ENCODE measurements at places on chromosomes 16 and 17. TPM values are rescaled to one million over a fixed set of nuclear protein-coding genes. Genes with fewer than 3 reads are reported as not detected.

DNA sequence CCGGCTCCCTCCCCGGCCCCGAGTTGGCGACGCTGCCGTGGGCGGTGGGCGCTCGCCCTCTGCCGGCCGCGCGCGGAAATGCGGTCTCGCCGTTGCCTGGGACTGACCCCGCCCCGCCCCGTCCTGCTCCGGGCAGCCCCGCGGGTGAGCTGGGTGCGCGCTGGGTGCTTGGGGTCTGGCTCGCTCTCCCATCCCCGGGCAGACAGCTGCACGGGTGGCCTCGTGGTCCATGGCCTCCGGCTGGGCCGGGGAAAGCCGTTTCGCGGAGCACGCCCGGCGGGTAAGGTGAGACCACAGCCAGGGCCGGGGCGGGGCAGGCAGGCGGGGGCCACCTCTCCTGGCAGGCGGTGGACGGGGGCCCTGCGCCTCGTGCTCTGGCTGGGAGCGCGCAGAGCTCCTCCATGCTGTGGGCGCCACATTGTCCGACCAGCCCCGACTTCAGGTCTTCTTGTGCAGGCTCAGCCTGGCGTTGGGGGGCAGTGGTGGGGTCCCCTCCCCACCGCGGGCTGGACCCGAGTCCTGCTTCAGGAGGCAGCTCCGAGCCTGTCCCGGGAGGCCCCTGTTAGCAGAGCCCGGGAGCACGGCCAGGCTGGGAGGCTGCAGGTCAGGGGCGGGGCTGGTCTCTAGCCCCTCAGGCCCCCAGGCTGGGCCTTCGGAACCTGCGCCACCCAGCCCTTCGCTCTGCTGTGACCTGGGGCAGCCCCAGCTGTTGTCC, 7.0 kb upstream of the C1QTNF8 start:
- no peak overlapping the region for H3K27ac ChIP-seq
- H3K36me3 ChIP-seq: no peaks in the 10 kb centered on the region
- H3K4me1 ChIP-seq: no peaks in the 10 kb centered on the region
- no peaks in the 10 kb centered on the region for H3K27me3 ChIP-seq
- DNase-seq: no peak
- H3K4me3 ChIP-seq: no peak overlapping the region

- no peak overlapping the region for H3K27ac ChIP-seq
- peaks cover 21% of the 10 kb centered on the region for H3K4me1 ChIP-seq
- H3K27me3 ChIP-seq: no peaks in the 10 kb centered on the region
- H3K36me3 ChIP-seq: peaks cover 4% of the 10 kb centered on the region
Observed at GRCh38 chr16:86996081-86996480, 321.1 kb downstream of the C16orf95 start.

DNA sequence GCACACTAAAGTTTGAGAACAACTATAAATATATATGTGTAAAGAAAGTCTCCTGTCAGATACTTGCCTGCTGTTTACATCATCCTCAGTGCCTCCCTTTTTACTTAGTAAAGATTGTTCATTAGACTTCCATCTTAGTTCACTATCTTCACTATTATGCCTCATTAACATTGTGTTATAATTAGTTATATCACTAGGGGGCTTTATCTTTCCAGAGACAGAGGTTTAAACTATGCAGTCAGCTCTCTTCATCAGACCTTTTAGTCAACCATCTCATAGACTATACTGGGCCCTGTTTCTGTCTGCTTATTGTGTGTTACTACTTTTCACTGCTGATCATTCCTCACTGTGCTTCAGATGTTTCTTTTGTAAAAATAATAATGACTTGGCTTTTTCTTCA, 630.8 kb upstream of the KIF2B start:
- H3K4me3 ChIP-seq: no peak overlapping the region
- no peak for DNase-seq

DNA sequence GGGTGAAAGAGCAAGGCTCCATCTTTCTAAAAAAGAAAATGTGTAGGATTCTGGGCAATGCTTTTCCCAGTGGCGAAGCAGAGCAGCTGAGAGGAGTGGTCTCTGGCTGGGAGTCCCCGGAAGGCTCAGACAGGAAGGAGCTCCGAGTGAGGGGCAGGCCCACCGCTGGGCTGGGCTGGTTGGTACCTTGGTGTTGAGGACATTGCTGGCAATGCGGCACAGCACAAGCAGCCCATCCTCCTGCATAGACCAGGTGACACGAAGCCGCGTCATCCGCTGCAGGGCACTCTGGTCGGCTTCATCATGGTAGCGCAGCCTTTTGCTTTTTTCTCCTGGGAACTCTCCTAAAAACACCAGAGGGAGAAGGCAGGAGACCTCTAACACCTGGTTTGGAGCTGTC, 63.9 kb downstream of the GTF3C1 start:
- H3K4me1 ChIP-seq: no peaks in the 10 kb centered on the region
- H3K27ac ChIP-seq: no peak overlapping the region
- H3K36me3 ChIP-seq: peaks cover 55% of the 10 kb centered on the region
- no peaks in the 10 kb centered on the region for H3K27me3 ChIP-seq
- H3K4me3 ChIP-seq: no peak overlapping the region

- no peak overlapping the region for H3K27ac ChIP-seq
- DNase-seq: no peak
- H3K4me1 ChIP-seq: peaks cover 2% of the 10 kb centered on the region
- no peaks in the 10 kb centered on the region for H3K27me3 ChIP-seq
- peaks cover 8% of the 10 kb centered on the region for H3K36me3 ChIP-seq
Observed at GRCh38 chr17:14198013-14198412, 38.6 kb downstream of the CDRT15 start.

DNA sequence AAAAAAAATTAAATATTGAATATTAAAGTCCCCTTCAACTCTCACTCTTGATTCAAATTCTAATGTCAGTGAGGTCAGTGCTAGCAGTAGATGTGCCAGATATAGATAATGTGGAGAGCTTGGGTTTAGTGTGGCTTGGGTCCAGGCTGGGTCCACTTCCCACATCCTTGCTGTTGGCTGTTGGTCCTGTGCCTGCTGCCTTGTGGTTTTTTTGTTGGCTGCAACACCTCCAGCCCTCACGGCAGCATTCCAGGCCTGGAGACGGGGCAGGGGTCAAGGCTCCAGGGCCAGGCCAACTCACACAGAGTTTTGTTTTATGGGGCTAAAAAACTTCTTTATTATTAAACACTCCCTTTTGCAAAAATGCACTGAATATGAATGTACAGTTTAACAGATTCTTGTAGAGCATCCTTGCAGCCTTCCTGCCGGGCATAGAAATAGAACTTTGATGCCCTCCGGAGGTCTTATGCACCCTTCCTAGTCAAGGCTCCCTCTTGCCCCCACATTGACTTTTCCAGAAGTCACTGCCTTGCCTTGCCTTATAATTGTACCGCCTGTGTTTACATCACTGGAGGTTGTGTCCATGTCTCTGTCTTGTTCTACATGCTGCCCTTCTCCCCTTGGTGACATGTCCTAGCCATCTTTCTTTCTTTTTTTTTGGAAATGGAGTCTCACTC, 25.5 kb upstream of the MYO15B start:
- H3K4me1 ChIP-seq: peaks cover 6% of the 10 kb centered on the region
- no peak overlapping the region for H3K27ac ChIP-seq
- no peak overlapping the region for H3K4me3 ChIP-seq

DNA sequence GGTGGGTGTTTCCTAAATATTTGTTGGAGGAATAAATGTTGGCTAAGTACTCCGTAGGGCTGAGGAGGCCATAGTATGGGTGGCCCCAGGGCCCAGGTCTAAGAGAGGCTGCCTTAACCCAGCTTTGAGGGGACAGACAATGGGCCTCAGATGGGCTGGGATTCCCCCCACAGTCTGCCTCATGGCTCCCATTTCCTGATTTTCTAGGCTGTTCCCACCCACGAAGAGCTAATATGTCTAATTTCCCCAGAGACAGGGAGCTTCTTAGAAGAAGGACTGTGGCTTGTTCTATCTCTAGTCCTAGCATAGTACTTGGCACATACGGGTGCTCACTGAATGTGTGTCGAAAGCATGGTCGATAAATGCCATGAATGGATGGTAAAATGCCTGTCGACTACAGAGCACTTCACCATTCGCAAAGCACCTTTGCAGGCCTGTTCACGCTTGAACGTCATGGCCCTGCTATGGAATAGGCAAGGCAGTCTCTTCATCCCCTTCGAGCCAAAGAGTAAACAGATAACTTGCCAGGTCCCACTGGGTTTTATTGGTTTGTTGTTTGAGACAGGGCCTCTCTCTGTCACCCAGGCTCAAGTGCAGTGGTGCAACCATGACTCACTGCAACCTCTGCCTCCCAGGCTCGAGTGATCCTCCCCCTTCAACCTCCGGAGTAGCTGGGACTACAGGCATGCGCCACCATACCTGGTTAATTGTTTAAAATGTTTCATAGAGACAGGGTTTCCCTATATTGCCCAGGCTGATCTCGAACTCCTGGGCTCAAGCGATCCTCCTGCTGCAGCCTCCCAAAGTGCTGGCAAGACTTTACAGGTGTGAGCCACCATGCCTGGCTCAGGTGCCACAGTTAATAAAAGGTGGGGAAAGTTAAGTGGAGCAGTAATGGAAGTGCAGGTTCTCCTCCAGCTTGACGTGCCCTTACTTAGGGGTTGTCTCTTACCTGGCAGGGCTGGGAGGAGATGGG, 9.7 kb downstream of the CHAD start:
- no peak for DNase-seq
- H3K4me1 ChIP-seq: no peaks in the 10 kb centered on the region
- H3K27me3 ChIP-seq: no peaks in the 10 kb centered on the region
- H3K4me3 ChIP-seq: no peak overlapping the region
- peaks cover 2% of the 10 kb centered on the region for H3K36me3 ChIP-seq

GRCh38 chr16:11566398-11566797, 20.3 kb downstream of the LITAF start:
- H3K4me3 ChIP-seq: no peak overlapping the region
- peak overlapping the region; percentile 30 for H3K27ac ChIP-seq
- peaks cover 16% of the 10 kb centered on the region for H3K4me1 ChIP-seq
- H3K27me3 ChIP-seq: no peaks in the 10 kb centered on the region

DNA sequence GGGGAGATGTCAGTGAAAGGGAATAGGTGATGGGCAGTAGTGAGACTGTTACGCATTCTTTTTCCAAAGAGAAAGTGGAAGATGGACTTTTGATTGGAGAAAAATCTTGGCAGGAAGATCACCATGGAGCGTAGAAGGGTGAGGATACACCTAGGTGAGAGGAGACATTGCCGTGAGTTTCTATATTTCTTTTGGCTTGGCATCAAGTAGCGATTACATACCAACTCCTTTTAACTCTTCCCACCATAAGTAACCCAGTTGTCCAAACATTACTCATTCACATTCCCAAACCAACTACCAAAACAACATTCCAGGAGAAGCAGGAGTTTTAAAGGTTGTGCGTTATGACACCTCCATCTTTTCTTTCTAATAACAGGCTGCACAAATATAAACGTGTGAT, 10.7 kb upstream of the KRT28 start:
- H3K36me3 ChIP-seq: peaks cover 1% of the 10 kb centered on the region
- peak overlapping the region; percentile 10 for H3K4me3 ChIP-seq
- peaks cover 25% of the 10 kb centered on the region for H3K4me1 ChIP-seq
- H3K27me3 ChIP-seq: peaks cover 20% of the 10 kb centered on the region
- peak overlapping the region; percentile 46 for H3K27ac ChIP-seq

- H3K4me1 ChIP-seq: peaks cover 38% of the 10 kb centered on the region
- peak overlapping the region; percentile 79 for H3K27ac ChIP-seq
- peaks cover 5% of the 10 kb centered on the region for H3K36me3 ChIP-seq
- H3K27me3 ChIP-seq: no peaks in the 10 kb centered on the region
- DNase-seq: no peak
Observed at GRCh38 chr16:75340741-75341491, 89.5 kb upstream of the BCAR1 start.

DNA sequence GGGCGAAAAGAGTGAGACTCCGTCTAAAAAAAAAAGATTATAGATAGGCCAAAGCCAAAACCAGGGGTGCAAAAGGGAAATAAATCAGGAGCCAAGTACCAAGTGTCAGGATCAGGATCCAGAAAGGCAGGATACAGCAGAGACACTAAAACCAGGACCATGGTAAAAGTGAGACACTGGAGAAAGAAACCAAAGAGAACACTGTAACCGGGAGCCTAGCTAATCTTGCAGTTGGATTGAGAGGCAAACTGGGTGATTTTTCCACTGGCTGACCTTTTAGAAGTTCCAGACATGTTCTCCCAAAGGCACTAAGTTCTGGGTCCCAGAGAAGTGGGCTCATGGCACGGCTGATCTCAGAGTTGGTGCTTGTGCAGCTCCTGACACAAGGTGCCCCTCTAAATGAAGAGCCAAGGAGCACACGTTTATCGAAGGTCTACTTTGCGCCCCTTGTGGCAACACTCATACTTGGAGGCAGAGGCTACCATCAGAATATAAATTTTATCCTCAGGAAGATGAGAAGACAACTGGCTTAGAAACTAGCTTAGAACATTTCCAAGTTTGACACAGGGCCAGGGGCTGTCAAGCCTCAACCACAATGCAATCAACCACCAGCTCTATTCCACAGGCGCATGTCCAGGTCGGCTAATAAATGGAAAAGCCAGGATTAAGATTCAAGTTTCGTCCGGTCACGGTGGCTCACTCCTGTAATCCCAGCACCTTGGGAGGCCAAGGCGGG, 27.5 kb upstream of the HELZ start:
- no peak overlapping the region for H3K27ac ChIP-seq
- no peaks in the 10 kb centered on the region for H3K27me3 ChIP-seq
- H3K4me3 ChIP-seq: no peak overlapping the region
- no peaks in the 10 kb centered on the region for H3K36me3 ChIP-seq

GRCh38 chr17:17411692-17412091, 65.1 kb upstream of the MED9 start:
- no peak overlapping the region for H3K4me3 ChIP-seq
- H3K4me1 ChIP-seq: peaks cover 25% of the 10 kb centered on the region
- peaks cover 3% of the 10 kb centered on the region for H3K36me3 ChIP-seq
- DNase-seq: no peak

DNA sequence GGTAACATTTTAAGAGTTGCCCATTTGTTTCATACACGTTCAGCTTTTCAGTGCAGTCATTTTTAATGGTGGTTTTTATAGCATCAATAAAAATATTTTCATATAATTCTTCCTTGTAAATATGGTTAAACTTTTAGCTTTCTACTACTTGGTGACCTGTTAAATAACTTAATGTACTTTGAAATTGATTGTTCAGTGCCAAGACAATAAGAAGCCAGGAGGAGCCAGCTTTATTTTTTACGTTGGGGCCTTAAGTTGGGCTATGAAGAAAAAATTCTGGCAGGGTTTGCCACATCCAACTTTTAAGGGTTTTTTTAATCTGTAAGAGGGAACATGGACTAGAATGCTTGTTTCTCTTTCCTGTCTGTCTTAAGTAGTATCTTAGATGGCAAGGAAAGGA, 284.2 kb downstream of the FTO start:
- H3K4me1 ChIP-seq: peaks cover 19% of the 10 kb centered on the region
- H3K27ac ChIP-seq: no peak overlapping the region

- peaks cover 2% of the 10 kb centered on the region for H3K27me3 ChIP-seq
- peaks cover 34% of the 10 kb centered on the region for H3K4me1 ChIP-seq
- no peak overlapping the region for H3K4me3 ChIP-seq
- DNase-seq: no peak
Observed at GRCh38 chr16:85361441-85362118, 249.3 kb upstream of the CIBAR2 start.

DNA sequence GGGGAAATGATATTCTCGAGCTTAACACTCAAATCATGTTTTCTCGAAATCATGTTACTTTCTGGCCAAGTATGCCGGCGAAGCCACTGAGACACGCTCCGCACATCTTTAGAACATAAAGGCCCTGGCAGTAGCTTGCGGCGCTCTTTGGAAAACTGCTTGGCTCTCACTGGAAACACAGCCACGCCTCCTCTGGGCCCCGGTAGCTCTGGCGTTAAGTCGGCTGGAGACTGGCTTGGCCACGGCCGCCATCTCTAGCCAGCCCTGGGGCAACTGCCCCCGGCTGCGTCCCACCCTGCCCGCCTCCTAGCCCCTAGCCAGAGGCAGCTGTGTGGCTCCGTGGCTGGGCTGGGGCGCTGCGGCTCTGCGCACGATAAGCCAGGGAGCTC, 9.2 kb upstream of the BAIAP2 start:
- no peak overlapping the region for H3K27ac ChIP-seq
- no peak overlapping the region for H3K4me3 ChIP-seq
- no peak for DNase-seq
- peaks cover 15% of the 10 kb centered on the region for H3K27me3 ChIP-seq

Gene G6PC1
- not detected for total RNA-seq

Gene ITGAD
- total RNA-seq: not detected

Gene KRTAP4-9
- total RNA-seq: not detected

Gene GALR2
- not detected for total RNA-seq

Gene RMI2
- 1.6 TPM for total RNA-seq

All from chondrocyte (in vitro differentiated cells).